ENCODE measurements at places on chromosomes 12 and 14.

DNA sequence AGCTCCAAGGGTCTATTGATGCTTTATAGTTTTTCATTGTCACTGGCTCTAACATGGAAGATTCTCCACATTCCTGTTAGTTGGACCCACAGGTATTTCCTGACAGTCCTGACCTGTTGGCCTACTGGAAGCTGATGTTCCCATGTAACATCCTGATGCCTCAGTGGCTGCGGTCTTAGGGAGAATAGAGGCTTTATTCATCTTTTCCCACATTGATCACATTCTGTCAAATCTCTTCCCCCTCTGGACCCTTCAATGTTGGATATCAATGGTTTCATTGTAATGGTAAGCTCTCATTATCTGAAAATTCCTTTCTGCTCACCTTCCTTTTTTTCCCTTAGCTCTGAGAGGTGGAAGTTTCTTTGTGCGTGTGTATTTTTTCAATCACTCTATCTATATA lies 280.9 kb upstream of the TBX3 start:
- DNase-seq, result no peak

DNA sequence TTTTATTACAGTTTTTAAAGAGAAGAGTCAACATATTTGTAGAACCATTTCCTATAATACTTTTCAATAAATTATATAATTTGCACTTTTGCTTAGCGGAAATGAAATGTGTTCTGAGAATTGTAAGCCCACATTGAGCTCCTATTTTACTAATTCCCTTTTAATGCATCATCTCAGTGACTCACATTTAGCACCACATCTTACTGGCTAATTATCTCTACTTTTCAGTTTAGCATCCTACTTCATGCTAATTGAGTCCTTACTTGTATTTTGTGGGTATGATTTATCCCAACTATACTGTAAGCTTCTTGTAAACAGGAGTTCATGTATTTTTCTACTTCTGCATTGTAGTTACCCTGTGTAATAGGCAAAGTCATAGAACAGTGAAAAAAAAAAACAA lies 67.5 kb downstream of the TMX1 start:
- DNase-seq, result no peak

DNA sequence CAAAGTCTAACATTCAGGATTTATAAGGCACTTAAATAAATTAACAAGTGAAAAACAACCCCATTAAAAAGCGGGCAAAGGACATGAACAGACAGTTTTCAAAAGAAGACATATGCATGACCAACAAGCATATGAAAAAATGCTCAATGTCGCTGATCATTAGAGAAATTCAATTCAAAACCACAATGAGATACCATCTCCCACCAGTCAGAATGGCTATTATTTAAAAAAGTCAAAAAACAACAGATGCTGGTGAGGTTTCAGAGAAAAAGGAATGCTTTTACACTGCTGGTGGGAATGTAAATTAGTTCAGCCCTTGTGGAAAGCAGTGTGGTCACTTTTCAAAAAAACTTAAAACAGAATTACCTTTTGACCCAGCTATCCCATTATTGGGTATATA lies 60.7 kb upstream of the BDKRB2 start:
- no peak for DNase-seq

- no peak for DNase-seq
These were observed 121.0 kb upstream of the VRK1 start for GRCh38 chr14:96676166-96676565.

DNA sequence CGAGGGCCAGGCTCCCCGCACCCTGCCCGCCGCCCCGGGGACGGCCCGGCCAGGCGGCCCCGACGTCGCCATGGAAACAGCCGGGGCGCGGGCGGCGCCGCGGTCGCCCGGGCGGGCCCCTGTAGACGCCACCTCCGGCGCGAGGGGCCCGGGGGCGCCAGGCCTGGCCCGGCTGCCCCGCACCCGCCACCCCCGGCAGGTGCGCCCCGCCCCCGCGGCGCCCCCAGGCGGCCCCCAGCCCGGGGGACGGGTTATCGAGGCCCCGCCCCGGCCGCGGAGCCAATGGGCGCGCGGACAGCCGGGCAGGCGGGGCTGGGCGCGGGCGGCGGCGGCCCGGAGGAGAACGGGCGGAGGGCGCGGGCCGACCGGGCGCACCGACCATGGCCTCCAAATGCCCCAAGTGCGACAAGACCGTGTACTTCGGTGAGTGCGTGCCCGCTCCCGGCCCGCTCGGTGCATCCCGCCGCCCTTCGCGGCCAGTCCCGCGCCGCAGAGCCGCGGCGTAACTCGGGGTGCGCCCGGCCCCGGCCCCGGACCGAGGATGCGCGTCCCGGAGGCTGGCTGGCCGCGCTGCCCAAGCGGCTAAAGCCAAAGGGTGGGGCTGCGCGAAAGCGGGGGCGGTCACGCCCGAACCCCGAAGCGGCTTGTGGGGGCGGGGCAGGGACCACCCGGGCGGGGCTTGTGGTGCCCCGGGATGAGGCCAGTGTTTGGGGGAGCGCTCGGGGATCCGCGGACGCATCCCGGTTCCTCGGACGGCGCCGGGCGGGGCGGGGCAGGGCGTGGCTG lies at the start of gene CRIP2:
CRIP2 (plus strand) TSS at position 339 of the 786 bp plus-strand sequence; CDS start at position 381, 42 bp downstream.
- DNase-seq, result no peak

DNA sequence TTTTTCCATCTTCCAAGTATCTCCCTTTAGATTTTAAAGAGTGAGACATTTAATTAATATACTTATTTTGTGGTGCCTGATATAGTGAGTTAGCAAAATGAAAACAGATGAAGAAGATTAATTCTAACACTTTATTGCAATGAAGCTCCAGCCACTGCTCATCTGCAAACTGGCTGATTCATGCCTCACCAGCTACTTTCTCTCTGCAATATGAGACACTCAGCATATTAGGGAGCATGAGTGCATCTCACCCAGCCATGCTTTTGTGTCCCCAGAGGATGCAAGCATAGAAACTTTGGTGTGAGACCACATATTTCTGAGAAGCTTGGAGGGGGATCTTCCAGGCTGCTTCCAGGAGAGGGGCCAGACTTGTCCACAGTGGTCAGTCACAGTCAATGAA lies 148.6 kb downstream of the BMP4 start:
- DNase-seq, result no peak

DNA sequence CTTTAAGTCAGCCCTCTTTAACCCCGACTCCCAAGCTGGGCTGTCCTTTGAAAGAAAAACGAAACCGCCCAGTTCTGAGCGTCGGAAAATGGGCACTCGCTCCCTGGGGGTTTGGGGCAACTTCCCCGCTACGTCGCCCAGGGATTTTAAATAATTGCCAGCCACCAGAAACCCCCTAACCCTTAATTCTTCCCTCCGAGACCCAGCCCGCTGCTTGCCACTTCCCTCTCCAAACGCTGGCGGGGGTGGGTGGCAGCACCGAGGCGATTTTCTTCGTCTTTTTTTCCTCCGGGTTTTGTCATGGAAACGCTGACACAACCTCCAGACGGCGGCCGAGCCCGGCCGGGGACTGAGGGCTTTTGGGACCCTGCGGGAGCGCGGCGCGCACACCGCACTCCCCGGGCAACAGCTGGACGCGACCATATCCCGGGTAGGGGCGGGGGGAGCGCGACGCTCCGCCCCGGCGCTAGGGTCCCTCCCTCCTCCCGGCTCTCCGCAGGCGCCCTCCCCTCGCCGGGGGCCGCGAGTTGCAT lies at the start of gene CHST11:
CHST11 (plus strand) TSS at position 532 of the 533 bp plus-strand sequence.
- DNase-seq, result no peak

DNA sequence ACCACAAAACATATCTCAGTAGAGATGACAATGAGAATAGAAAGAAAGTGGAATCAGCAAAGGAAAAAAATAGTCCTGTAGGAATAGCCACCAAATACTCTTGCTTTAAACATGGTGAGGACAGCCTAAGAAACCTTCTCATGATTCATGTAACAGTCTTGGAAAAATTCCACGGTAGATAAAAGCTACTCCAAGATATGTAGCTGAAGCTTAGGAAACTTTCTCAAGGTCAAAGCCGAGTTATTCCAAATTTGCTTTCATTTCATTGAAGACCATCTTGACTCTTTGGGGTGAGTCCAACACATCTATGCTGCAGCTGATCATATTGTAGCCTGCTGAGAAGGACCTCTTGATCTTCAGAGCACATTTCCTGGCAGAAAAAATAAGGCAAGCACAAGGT lies 157.6 kb downstream of the PAH start:
- DNase-seq, result no peak

DNA sequence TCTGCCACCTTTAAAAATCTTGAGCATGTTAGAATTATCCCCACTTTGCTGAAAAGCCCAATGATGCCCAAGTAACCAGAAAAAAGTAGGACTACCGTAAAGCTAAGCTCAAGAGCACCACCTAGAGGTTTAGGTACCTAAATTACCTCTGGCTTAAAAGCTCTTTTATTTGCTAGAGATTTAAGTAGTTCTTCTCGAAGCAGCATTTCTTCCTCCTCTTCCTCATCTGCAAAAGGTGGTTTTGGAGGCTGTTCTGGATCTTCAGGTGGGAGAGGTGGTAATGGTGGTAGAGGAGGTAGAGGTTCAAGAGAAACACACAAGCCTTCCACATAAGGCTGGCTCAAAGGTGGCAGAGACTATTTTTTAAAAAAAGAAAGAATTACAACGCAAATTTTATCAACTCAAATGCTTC lies 26.9 kb downstream of the ZFC3H1 start:
- DNase-seq, result no peak

DNA sequence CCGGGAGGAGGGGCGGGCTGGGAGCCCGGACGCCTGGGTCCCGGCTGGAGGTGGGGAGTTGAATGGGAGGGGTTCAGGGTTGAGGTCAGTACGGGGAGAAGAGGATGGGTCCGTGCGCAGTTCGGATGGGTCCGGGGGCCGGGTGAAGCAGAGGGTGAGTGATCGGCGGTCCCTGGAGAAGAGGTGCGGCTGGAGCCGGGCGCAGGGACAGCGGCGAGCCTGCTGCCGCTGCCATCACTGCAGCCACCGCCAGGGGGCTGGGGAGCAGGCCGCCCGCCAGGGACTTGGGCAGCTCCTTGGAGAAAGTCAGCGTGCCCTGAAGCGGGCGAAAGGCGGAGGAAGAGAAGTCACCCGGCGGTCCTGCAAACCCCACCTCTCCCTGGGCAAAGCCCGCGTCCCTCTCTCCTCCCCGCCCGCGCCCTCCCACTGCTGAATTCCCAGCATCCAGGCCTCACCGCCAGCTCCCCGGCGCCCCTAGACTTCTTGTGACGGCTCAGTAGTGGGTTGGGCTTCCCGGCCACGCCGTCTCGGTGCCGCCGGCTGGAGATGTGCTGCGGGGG lies 6.0 kb upstream of the GPR84 start:
- DNase-seq, result no peak

DNA sequence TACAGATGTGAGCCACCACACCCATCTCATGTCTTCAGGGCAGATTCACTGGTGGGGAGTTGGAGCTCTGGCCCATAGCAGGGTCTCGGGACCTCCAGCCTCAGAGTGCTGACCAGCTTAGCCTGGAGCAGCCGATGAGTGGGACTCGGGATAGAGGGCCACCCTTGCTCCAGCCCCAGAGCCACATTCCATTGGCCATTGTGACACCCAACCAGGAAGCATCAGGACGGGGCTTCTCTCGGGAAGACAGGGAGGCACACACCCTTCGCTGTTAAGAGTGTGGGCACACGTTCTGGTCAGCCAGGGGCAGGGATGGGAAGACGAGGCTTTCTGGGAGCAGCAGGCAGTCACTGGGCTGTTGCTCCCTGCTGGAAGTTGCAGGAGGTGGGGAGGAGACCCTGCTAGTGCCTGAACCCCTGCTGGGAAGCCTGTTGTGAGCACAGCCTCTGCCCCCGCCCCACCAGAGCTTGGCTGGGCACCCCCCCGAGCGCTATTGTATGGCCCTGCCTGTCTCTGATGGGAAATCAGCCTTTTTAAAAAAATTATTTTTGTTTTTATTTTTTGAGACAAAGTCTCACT lies 1.6 kb downstream of the ADGRD1 start:
- DNase-seq, result no peak

- no peak for DNase-seq
These were observed 24.9 kb downstream of the VPS37B start for GRCh38 chr12:122870867-122871664.

GRCh38 chr14:67999290-67999689 lies 179.7 kb downstream of the RAD51B start:
- no peak for DNase-seq

- no peak for DNase-seq
These were observed at the start of gene BCAT1 for GRCh38 chr12:24948757-24949722. Gene BCAT1 (minus strand): TSS chr12:24949101. CDS start chr12:24948932, 169 bp downstream.
